ENCODE measurements at places on chromosomes 3 and 15.

DNA sequence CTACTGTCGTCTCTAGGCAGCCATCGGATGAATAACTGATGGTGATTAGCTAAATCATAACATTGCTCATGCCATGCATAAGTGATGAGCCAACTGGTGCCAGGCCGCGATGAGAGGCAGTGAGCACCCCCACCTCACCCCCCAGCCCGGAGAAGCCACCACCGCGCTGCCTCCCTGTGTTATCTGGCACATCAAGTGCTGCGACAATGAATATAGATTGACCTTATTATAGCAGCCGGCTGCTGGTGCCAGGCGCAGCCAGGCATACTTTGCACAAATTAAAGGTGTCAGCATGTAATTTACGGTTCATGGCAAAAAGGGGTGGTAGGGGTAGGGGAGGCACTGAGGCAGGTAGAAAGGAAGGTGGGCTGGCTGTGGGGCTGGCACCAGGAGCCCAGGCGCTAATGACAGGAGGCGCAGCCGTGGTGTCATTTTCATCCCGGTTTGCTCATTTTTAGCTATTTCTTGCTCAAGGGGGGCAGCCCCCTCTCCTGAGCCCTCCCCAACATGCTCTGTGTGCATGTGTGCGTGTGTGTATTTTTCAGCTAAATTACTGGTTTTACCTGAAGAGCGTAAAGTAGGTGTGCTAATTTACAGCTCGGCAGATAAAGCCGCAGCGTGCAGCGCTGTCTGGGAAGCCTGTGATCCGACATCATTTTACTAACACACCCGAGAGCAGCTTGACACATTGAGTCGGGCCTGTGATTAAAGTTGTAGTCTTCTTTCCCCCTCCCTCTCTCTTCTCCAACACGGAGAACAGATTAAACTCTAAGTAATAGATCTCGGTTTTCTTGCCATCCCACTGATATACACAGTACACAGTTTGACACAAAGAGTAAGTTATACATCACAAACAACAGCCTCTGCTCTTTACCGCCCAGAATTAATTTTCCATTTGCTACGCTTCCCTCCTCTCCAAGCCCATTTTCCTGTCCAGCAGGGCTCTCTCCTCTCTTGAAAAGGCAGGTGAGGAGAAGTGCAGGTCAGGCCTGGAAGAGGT lies 212.3 kb downstream of the RPLP1 start:
- no peak for DNase-seq

DNA sequence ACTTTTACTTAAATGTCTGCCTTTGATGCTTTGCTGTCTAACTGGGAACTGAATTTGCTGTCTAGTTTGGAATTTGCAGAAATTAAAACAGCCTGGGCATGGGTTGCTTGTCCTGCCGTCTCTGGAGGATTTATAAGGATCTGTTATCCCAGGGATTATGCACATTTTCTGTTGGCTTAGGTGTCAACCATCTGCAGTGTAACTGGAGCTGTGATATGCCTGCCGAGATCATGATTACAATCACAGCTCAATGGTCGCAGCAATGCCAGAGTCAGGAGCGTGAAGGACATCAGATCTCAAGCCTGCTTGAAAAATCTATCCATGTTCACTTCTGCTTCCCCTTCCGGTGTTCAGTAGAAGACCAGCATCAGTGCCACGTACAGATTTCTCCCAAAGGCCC lies 41.8 kb upstream of the SETMAR start:
- DNase-seq = no peak

- DNase-seq = no peak
These were observed 1068.0 kb upstream of the CADM2 start for GRCh38 chr3:83890763-83891135.

DNA sequence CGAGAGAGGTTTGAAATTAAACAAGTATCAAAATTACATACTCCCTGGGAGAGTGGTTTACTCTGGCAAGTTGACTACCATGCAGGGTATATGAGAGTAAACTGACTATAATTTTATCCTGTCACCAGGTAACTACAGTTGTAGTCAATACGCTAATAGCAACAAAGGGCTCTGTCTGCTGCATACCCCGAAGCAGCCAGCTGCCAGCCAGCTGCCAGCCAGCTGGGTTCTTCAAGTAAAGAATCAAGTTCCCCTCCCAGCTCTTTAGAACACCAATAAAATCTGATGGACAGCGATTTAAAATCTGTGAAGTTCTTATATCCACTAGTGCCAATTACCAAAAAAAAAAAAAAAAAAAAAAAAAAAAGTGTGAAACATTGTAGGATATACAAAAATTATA lies 417.7 kb upstream of the CFAP20DC start:
- DNase-seq = no peak

DNA sequence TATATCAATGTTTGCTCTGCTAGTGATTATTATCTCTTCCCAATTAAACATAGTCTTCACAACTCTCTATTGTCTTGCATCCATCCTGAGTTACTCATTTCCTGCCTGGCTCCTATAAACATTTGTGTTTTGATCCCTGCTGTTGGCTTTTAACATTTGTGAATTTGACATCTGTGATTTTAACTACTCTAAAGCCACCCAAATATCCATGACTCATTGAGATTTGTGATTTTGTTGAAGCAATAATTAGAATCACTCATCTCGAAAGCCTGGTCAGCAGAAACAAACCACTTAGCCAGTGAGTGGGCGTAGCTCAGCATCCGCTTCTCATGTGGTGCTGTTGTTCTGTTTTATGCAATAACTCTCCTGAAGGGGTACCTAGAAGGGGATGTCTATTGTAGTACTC lies 174.3 kb upstream of the ZBTB20 start:
- DNase-seq = no peak
